ENCODE measurements at places on chromosomes 1 and 21. TPM values are rescaled to one million over a fixed set of nuclear protein-coding genes. Genes with fewer than 3 reads are reported as not detected.

The TTLL10 gene
- not detected for total RNA-seq

The MRAP gene
- not detected for total RNA-seq

The RIIAD1 gene
- total RNA-seq: not detected

GRCh38 chr1:179923029-179923428 is 31.6 kb upstream of the CEP350 start:
- no peaks in the 10 kb centered on the region for H3K27me3 ChIP-seq
- peaks cover 18% of the 10 kb centered on the region for H3K36me3 ChIP-seq
- H3K4me3 ChIP-seq: no peak overlapping the region
- no peak for DNase-seq
- no peaks in the 10 kb centered on the region for H3K4me1 ChIP-seq
- H3K27ac ChIP-seq: no peak overlapping the region

DNA sequence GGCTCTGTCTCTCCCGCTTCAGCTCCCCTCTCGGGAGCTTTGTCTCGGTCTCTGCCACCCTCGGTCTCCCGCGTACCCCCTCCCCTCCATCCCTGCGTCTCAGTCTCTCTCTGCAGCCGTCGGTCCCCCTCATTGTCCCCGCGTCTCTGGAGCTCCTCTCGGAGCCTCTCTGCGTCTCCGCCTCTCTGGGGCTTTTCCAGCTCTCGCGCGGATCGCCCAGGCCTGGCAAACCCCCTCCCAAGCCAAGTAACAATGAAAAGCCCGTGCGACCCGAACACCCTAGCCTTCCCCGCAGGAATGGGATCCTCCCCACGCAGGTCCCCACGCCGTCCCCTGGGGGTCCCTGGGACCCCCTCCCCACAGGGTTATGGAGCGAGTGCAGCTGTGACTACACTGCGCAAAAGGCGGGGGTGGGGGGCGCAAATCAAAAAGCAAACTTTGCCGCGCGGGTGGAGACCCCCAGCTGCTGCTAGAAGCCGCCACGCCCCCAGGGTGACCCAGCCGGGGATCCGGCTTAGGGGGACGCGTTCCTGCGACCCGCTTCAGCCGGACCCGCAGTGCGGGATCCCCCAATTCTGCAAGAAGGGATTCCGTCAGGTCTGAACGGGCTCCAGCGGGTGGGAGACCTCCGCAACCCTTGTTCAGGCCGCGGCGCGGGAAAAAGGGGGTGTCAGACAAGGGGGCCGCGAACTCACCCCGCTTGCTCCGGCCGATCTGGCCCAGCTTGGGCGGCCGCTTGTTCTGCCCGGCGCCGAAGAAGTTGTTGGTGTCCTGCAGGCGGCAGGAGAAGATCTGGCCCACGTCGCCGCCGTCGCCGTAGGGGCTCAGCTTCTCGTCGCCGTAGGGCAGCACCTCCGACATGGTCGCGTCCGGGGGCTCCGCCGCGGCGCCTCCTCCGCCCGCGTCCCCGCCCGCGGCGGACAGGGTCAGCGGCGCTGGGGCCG is 1.2 kb downstream of the CAMK2N1 start:
- no peaks in the 10 kb centered on the region for H3K36me3 ChIP-seq
- H3K4me1 ChIP-seq: no peaks in the 10 kb centered on the region
- H3K27ac ChIP-seq: no peak overlapping the region
- H3K27me3 ChIP-seq: peaks cover 26% of the 10 kb centered on the region

DNA sequence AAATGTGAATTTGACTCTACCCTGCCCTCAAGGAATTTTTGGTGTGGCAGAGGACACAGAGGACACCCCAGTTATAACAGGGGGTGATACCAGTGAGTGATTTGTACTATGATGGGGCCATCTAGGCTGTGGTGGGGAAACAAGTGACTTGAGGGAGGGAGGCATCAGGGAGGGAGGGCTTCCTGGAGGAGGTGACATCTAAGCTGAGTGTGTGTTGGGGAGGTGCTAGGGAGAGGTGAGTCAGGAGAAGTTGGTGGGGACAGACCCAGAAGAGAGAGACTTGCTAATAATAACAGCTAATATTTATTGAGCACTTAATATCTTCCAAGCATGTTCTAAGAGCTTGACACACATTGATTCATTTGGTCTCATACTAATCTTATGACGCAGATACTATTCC is 19.9 kb upstream of the TTC4 start:
- H3K4me1 ChIP-seq: no peaks in the 10 kb centered on the region
- no peak for DNase-seq
- no peak overlapping the region for H3K27ac ChIP-seq
- no peak overlapping the region for H3K4me3 ChIP-seq
- peaks cover 3% of the 10 kb centered on the region for H3K27me3 ChIP-seq
- no peaks in the 10 kb centered on the region for H3K36me3 ChIP-seq

DNA sequence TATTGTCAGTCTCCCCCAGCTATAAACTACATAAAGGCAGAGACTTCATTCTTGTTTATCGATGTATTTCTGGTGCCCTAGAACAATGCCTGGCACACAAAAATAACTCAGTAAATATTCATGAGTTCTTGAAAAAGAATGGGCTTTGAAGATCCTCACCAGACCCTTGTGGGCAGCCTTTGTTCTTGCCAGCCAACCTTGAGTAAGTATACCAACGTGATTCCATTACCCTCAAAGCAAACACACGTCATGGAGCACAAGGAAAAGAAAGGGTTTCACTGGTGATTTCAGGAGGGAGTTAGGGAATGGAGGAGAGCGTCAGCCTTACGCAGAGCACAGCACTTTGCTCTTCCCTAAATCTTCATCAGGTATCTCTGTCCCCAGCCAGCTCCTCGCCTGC is 29.4 kb downstream of the NMNAT2 start:
- no peak overlapping the region for H3K27ac ChIP-seq
- no peak for DNase-seq
- H3K36me3 ChIP-seq: no peaks in the 10 kb centered on the region
- no peaks in the 10 kb centered on the region for H3K4me1 ChIP-seq
- H3K4me3 ChIP-seq: no peak overlapping the region

DNA sequence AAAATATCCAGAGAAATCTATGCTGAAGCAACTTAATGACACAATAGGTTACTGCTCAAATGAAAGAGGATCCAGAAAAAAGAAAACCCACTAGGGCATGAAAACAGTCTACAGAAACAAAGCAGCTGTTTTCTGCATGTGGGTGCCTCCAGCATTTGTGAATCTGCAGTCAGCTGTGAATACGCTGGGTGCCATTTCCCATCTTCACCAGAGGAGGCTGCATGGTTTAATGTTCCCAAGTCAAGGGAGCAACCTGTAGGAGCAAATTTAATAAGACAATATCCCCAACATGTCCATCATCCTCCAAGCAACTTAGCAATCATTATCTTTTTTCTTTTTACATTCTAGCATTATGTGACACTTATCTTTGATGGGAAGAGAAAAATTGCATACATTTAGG is 396.6 kb downstream of the BRINP2 start:
- H3K27ac ChIP-seq: no peak overlapping the region
- H3K27me3 ChIP-seq: no peaks in the 10 kb centered on the region
- H3K36me3 ChIP-seq: no peaks in the 10 kb centered on the region
- DNase-seq: no peak
- no peaks in the 10 kb centered on the region for H3K4me1 ChIP-seq

The ADAMTSL4 gene
- 0.21 TPM for total RNA-seq
